ENCODE measurements at places on chromosomes 5 and 9.

DNA sequence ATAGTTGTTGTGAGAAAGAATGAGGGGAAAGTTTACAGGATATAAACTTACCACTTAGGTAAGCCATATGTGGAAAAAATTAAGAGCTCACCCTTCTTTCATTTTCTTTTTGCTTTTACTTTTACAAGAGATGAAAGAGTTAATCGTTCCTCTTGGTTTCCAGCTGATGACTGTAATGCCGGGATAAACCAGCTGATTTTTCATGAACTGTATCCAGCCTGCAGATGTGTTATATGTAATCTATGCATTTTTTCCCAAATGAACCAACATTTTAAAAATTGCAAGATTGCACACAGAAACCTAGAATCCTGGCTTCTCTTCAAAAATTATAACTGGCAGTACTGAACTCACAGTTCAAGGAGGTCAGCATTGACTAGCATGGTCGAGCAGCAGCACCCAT lies 185.9 kb downstream of the GRIA1 start:
- no peak for DNase-seq

GRCh38 chr9:14719231-14719923 lies 3.2 kb downstream of the CER1 start:
- DNase-seq = no peak

GRCh38 chr5:33883482-33883881 lies 8.3 kb downstream of the ADAMTS12 start:
- no peak for DNase-seq

DNA sequence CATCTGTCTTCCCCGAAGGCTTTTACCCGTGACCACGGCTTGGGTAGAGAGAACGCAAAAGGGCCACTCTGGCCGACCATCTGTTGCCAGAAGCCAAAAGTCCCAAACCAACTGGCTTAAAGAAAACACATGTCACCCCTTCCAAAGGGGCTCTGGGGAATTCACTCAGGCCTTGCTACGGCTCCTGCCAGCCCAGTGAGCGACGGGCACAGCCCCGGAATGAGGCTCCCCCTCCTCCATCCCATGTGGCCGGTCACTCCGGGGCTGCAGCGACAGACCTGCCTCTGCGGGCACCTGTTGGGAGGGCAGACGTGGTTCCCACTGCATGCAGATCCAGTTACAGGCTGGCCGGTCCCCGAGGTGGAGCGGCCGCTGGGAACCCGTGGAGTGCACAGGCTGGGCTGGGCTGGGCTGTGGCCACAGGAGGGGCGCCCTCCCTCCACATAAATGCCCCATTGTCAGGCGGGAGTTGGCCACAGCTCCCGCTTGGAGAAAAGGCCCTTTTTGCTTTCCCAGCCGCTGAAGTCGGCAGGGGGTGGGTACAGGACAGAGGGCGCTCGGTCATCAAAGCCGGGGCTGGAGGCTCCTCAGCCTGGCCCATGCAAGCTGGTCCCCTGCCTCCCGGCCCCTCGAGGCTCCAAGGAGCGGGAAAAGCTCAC lies 19.9 kb downstream of the NOTCH1 start:
- no peak for DNase-seq

- no peak for DNase-seq
Observed at GRCh38 chr5:152063004-152063403, 138.4 kb upstream of the GLRA1 start.

DNA sequence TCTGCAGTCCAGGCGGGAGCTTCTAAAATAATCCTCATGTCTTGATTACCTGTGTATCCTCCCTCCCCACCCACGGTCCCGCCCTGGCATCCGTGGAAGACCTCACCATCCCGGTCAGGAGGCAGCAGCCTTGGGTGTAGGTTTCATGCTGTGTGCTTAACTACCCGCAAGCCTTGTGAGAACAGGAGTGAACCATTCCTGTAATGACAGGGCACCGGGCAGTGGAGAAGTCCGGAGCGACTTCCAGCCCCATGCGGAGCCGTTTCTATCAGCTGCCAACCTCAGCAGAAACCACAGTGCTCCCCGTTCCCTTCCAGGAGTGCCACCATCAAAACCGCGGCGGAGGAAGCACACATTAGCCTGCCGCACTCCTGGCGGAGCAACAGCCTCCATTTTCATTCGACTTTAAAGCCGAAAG lies 123.5 kb upstream of the LMX1B start:
- DNase-seq = no peak

DNA sequence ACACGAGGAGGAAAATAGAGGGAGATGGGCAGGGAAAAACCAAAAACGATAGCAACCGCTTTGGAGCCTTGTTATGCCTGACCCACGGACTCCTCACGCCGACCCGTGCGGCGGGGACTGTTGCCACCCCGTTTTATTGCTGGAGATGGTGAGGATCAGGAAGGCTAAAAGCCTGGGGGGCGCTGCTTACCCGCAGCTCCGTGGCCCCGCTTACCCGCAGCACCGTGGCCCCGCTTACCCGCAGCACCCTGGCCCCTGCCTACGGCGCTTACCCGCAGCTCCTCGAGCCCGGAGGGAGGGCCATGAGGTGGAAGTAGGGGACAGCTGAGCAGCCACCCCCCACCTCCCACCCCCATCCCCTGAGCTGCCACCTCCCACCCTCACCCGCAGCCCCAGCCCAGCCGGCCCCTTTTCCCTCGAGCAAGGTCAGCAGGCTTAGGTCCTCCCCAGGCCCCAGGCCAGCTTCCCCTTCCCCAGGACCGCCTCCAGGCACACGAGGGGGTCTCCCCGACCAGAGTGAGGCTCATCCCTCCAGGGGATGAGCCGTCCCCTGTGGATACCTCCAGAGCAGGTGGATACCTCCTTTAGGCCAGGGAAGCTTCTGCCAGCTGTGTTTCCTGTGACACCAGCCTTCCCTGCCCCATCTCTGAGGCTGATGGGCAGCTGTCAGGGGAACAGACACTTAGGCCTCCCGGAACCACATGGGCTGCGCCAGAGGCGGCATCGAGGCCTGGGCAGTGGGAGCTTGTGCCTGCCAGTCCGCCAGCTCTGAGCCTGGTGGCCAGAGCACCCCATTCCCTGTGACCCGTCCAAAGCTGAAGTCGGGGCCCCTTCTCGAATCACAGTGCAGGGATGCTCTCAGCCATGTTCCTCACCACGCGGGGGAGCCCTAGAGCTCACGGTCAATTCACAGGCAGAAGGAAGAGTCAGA lies 92.3 kb downstream of the LMX1B start:
- peak; percentile 79 for DNase-seq

DNA sequence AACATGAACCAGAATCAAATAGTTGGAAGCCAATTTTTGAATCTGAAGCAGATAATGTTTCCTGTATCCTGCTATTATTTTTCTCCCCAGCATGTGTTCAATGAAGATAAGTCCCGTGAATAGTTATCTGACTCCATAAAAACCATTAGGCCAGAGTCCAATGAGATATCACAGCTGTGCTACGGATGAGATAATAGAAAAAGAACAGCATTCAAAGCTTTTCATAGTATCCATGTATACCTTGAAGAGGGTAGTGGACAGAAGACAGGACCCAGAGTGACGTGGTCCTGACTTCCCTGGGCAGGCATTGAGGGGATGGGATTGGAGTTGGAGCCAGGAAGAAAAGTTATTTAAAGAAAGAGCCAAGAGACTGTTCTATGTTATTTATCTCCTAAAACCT lies 50.7 kb upstream of the C6 start:
- DNase-seq = no peak

DNA sequence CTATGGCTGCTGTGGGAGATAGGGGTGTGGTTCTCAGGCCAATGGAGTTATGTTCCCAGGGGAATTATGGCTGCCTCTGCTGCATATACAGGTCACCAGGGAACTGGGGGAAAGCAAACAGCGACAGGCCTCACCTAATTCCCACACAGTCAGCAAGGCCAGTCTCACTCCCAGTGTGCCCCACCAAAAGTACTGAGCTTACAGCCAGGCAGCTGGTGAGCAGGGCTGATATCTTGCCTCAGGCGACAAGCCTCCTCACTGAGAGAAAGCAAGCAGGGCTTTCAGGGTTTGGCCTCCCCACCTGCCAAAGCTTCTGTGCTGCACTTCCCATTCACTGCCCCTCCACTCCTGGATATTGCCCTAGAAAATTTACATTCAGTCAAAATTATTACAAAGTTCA lies 273.8 kb upstream of the TARS1 start:
- DNase-seq = no peak

GRCh38 chr5:151772846-151773561 lies 1.2 kb downstream of the G3BP1 start:
- no peak for DNase-seq

DNA sequence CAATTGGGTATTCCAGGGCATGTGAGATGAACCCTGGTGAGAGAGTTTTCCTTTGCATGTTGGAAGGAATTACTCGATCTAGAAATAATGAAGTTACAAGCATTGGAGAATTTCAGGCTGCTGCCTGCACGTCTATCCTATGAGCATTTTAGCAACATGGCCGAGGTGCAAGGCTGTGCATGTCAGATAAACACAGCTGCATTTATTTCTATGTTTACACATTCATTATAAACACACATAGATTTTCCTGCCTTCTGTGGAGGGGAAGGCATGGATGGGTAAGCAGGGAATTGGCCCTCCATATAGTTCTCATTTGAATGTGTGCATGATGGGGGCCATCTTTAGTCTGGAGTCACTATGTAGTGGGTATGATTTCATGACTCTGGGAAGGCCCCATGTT lies 42.3 kb downstream of the AOPEP start:
- DNase-seq = no peak

GRCh38 chr9:111613436-111614040 lies 14.1 kb upstream of the PTGR1 start:
- no peak for DNase-seq

GRCh38 chr9:87545858-87546257 lies 48.2 kb downstream of the DAPK1 start:
- DNase-seq = no peak

DNA sequence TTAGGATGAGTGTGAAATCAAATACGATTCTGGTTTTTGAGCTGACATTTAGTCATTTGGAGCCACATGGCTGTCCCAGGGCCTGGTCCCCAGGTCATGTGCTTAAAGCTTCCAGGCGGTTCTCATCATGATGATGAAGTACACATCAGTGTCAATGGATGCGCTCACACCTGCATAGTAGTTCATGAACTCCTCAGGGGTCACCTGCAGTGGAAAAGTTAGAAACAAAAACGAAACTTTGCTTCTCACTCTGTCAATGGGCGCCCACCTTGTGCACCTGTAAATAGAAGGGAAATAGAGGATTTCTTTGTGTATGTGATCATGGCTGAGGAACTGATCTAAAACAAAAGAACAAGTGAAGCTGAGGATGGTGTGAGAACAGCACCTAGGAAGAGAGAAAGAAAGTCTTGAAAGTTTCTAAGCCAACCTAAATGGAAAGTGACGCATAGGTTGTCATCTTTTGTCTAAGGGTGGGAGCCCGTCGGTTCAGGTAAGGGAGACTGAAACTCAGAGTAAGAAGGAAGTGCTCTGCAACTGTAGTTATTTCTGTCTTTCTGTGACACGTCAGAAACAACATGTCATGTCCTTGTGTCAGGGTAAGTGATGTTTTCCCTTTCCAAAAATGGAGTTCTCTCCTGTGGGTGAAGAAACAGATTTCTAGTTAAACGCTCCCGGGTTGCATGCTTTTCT lies 33.8 kb downstream of the CAPSL start:
- DNase-seq = no peak
